ENCODE measurements at places on chromosomes 2 and 18.

GRCh38 chr2:108444941-108445840 lies 3.8 kb upstream of the GCC2 start:
- no peak for DNase-seq

DNA sequence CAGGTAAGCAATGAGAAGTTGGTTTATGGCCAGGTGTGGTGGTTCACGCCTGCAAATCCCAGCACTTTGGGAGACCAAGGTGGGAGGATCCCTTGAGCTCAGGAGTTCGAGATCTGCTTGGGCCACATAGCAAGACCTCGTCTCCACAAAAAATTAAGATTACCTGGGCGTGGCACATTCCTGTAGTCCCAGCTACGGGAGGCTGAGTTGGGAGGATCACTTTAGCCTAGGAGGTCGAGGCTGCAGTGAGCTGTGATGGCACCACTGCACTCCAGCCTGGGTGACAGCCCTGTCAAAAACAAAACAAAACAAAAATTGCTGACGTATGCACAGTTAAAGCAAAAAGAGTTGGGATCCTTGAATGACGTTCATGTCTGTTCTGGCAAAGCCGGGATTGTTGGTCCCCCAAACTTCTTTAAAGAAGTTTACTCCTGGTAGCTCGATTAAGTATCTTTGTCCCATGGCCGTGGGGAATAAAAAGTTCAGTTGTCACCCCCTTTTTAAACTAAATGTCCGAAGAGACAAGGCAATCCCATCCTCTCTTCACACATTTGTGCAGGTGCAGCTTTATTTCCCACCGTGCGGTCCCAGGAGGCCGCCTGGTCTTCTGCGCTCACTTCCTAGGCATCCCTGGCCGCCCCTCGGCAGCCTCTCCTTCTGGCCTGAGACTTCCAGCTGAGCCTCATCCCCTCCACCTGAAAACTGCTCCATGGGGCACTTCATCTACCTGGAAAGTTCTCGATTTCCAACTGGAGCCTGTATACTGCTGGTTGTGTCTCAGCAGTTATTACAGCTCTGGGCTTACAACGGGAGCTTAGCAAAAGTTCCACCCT lies 762 bp upstream of the SPOPL start:
- no peak for DNase-seq

DNA sequence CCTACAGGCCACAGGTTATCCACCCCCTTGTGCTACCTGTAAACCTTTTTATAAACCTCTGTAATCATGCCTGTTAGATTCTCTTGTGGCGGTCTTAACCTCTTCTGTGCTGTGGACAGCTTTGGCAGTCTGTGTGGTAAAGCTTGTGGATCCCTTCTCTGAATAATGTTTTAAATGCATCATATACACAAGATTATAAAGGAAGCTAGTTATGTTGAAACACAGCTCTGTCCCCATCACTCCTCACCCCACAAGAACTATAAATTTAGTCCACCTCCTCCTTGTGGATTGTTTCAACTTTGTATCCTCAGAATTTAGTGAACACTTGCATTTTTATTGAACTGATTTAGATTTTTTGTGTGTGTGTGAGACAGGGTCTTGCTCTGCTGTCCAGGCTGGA lies 107.7 kb downstream of the ICA1L start:
- DNase-seq = peak; percentile 6

DNA sequence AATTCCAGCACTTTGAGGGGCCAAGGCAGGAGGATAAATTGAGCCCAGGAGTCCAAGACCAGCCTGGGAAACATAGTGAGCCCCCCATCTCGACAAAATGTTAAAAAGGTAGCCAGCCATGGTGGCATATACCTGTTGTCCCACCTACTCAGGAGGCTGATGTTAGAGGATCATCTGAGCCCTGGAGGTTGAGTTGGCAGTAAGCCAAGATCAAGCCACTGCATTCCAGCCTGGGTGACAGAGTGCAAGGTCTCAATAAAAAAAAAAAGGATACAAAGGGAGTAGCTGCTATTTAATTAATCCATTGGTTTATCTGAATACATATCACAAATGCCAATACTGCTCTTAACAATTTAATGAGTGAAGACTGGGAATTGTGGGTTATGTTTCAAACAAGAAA lies 327.8 kb downstream of the CPS1 start:
- no peak for DNase-seq

- no peak for DNase-seq
Measured at GRCh38 chr2:65300761-65301711, 73.4 kb downstream of the ACTR2 start.

DNA sequence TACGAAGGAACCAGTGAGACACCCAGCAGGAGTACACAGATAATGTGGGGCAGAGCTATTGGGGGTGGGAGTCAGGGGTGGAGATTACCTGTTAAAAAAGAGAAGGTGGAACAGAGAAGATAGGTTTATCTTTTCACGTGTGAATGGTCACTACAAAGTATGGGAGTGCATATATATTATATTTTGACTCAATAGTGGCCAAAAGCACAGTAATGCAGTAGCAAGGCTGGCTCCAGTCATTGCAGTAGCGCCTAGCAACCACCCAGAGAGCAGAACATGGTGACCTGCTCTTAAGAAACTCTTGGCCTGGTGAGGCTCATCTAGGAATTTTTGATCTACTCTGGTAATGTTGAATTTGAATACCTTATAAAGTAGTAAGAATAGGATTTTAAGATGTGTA lies 1.0 kb downstream of the IMPACT start:
- no peak for DNase-seq

All from inflammatory macrophage treated with lipopolysaccharide for 1 hour (primary cell).